Smooth muscle cell of the coronary artery (primary cell): ENCODE measurements at places on chromosomes 13 and 19. TPM values are rescaled to one million over a fixed set of nuclear protein-coding genes. Genes with fewer than 3 reads are reported as not detected.

NKG7 gene
- total RNA-seq = not detected in 2 replicates

TNFRSF19 gene
- total RNA-seq = 0.68 and 19.4 TPM in 2 replicates

TYK2 gene
- 70.4 and 104 TPM in 2 replicates for total RNA-seq

SHISA7 gene
- not detected in 2 replicates for total RNA-seq

ZNF536 gene
- 0.94 TPM in 1 of 2 replicates, not detected in the other for total RNA-seq

PRR22 gene
- 0.08 TPM in 1 of 2 replicates, not detected in the other for total RNA-seq

FAM216B gene
- not detected in 2 replicates for total RNA-seq

NCR1 gene
- total RNA-seq = not detected in 2 replicates

CYP4F8 gene
- total RNA-seq = not detected in 2 replicates

KRTDAP gene
- total RNA-seq = not detected in 2 replicates

ADGRL1 gene
- 4.4 and 8.5 TPM in 2 replicates for total RNA-seq

IZUMO4 gene
- total RNA-seq = 0.90 and 2.1 TPM in 2 replicates

SKA3 gene
- 0.47 and 2.0 TPM in 2 replicates for total RNA-seq

MAP1S gene
- 17.3 and 17.5 TPM in 2 replicates for total RNA-seq

RABAC1 gene
- 317 and 368 TPM in 2 replicates for total RNA-seq

ANKLE1 gene
- 0.12 and 0.38 TPM in 2 replicates for total RNA-seq

N4BP2L1 gene
- total RNA-seq = 0.83 and 3.3 TPM in 2 replicates

TEX101 gene
- total RNA-seq = not detected in 2 replicates

SELENOV gene
- total RNA-seq = not detected in 2 replicates

FFAR2 gene
- total RNA-seq = not detected in 2 replicates

MCF2L gene
- 1.1 and 2.6 TPM in 2 replicates for total RNA-seq

NCAN gene
- under 0.01 TPM in 1 of 2 replicates, not detected in the other for total RNA-seq

PRR20A gene
- not detected in 2 replicates for total RNA-seq

BCL3 gene
- total RNA-seq = 4.2 and 14.9 TPM in 2 replicates

ZNF284 gene
- 2.1 and 3.3 TPM in 2 replicates for total RNA-seq

IRGC gene
- total RNA-seq = not detected in 2 replicates

LYL1 gene
- total RNA-seq = 8.6 TPM in 1 of 2 replicates, not detected in the other

PLPPR3 gene
- total RNA-seq = 0.15 and 1.2 TPM in 2 replicates

ZNF729 gene
- total RNA-seq = not detected in 2 replicates

PDX1 gene
- not detected in 2 replicates for total RNA-seq

SYCN gene
- total RNA-seq = not detected in 2 replicates

PALM3 gene
- total RNA-seq = under 0.01 and 0.30 TPM in 2 replicates

PABPC3 gene
- 0.08 and 0.12 TPM in 2 replicates for total RNA-seq

PRODH2 gene
- total RNA-seq = not detected in 2 replicates

ANGPTL8 gene
- total RNA-seq = 0.59 TPM in 1 of 2 replicates, not detected in the other

WDR83 gene
- total RNA-seq = 11.0 and 13.0 TPM in 2 replicates

FAM32A gene
- 57.0 and 91.3 TPM in 2 replicates for total RNA-seq

EPSTI1 gene
- total RNA-seq = 1.1 and 3.5 TPM in 2 replicates

KLK15 gene
- not detected in 2 replicates for total RNA-seq

IFNL4 gene
- not detected in 2 replicates for total RNA-seq

OR7A5 gene
- not detected in 2 replicates for total RNA-seq

ACP7 gene
- total RNA-seq = 0.23 and 0.30 TPM in 2 replicates

RBM42 gene
- total RNA-seq = 20.2 and 35.9 TPM in 2 replicates

MYH14 gene
- total RNA-seq = under 0.01 TPM in 1 of 2 replicates, not detected in the other

CACNA1A gene
- total RNA-seq = 0.08 and 5.0 TPM in 2 replicates

ZNF431 gene
- total RNA-seq = 2.8 and 7.8 TPM in 2 replicates

C19orf38 gene
- total RNA-seq = 0.12 and 0.15 TPM in 2 replicates

ZNF888 gene
- 4.6 and 4.7 TPM in 2 replicates for total RNA-seq

IGFL1 gene
- total RNA-seq = not detected in 2 replicates

C1QTNF9 gene
- total RNA-seq = not detected in 2 replicates

NXNL1 gene
- not detected in 2 replicates for total RNA-seq

SULT2B1 gene
- total RNA-seq = 0.12 and 0.23 TPM in 2 replicates

C13orf42 gene
- not detected in 2 replicates for total RNA-seq

CCDC8 gene
- total RNA-seq = 11.9 and 26.2 TPM in 2 replicates
